ENCODE measurements at places on chromosomes 2 and 18.

GRCh38 chr2:226575928-226576327 is 223.7 kb downstream of the IRS1 start:
- DNase-seq = no peak

DNA sequence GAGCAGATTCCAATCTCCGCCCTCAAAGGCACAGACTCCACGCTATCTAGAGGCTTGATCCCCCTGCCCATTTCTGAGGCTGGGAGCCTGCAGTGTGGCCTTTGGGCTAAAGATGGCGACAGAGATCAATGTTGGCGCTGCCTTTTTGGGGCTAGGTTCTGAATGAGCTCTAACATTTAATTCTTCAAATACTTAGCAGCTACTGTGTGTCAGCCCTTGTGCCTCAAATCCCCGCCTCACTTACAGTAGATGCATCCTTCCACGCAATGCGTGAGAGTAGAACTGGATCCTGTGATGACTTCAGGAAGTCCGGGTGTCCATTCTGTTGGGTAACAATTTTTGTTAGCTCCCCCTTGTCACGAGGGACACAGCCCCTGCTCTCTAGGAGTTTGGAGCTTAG is 12.4 kb downstream of the IL1F10 start:
- peak; percentile 30 for DNase-seq

GRCh38 chr2:99031481-99031880 is 95.5 kb upstream of the CRACDL start:
- no peak for DNase-seq

DNA sequence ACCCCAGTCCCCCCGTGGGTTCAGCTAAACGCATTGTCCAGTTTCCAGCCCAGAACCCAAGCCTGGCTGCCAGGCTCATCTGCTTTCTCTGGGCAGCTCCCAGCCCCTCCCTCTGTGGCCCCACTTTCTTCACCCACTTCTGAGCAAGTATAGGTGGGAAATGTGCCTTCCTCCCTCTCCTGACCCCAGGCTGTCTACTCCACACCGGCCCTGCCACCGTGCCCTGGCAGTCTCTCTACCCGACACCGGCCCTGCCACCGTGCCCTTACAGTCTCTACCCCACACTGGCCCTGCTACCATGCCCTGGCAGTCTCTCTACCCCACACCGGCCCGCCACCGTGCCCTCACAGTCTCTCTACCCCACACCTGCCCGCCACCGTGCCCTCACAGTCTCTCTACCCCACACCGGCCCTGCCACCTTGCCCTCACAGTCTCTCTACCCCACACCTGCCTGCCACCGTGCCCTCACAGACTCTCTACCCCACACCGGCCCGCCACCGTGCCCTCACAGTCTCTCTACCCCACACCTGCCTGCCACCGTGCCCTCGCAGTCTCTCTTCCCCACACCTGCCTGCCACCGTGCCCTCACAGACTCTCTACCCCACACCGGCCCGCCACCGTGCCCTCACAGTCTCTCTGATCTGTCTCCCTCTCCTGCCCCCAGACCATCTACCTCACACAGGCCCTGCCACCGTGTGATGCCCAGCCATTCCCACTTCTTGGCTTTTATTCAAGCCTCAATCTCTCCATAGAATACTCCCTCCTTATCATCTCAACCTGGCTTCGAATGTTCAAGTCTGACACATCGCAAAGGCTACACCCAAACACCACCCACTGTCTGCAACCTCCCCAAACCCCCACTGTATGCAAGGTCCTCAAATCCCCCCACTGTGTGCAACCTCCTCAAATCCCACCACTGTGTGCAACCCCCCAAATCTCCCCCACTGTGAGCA is 108.9 kb downstream of the TPO start:
- no peak for DNase-seq

DNA sequence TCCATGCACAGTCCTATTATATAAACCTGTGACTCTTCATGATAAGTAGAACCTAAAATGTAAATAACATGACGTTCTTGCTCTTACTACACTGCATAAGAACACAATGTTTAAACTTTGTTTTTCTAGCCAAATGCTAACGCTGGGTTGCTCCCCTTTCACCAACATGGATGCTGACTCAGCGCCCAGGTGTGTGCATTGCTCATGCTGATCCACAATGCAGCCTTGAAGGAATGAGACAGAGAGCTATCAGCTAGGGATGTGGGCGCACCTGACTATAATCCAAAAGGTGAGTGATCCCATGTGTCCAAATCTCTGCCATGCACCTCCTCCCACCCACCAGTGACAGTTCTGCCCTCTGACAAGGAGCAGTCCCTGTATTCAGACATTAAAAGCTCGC is 235.0 kb downstream of the IRS1 start:
- DNase-seq = no peak

- DNase-seq = peak; percentile 15
Observed at GRCh38 chr2:236177604-236177966, 9.4 kb upstream of the GBX2 start.

- DNase-seq = no peak
Observed at GRCh38 chr2:232540441-232541041, 1.0 kb downstream of the CHRNG start.

DNA sequence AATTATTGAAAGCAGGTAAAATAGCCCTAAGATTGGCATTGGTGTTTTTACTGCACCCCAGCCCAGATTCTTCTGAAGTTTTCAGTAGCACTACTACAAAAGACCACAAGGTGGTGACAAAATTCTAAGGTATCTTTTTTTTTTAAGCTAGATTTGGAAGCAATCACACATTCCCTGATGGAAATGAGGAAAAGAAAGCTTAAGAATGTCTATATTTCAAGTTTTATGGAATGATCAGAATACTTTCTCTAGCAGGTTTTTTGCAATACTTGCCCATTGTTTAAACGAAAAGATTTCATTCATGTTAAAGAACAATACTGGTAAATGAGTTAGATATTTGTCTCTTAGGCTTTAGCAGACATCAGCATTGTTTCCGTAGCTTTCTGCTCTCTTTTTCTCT is 32.1 kb upstream of the ZNF638 start:
- no peak for DNase-seq

DNA sequence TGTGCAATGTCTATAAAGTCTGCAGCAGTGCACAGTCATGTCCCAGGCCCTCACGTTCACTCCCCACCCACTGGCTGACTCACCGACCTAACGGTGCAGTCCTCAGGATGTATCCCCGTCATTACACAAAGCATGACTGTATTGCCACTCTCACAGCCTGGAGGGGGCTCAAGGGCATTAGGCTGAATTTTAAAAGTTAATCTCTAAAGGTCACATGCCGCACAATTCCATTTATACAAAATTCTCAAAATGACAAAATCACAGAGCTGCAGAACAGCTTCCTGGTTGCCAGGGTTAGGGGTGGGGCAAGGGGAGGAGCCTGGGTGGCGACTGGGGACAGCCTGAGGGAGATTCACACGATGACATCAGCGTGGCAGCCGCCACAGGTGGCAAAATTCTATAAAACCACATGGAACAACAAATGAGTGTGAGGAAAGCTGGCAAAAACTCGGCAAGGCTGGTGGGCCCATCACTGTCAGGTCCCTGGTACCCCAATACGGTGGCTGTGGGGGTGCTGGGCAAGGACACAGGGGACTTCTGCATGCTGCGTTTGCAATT is 97.6 kb downstream of the NDUFA10 start:
- DNase-seq = peak; percentile 76

DNA sequence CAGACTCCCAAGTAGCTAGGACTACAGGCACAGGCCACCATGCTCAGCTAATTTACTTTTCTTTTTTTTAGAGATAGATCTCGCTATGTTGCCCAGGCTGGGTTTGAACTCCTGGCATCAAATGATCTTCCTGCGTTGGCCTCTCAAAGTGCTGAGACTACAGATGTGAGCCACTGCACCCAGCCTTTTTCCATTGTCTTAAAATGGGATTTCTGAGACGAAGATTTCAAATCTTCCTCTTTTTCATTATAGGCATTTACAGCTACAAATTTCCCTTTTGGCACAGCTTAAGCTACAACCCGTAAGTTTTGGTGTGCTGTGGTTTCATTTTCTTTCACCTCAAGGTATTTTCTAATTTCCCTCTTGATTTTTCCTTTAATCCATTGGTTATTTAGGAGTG is 8.6 kb downstream of the GNLY start:
- no peak for DNase-seq

DNA sequence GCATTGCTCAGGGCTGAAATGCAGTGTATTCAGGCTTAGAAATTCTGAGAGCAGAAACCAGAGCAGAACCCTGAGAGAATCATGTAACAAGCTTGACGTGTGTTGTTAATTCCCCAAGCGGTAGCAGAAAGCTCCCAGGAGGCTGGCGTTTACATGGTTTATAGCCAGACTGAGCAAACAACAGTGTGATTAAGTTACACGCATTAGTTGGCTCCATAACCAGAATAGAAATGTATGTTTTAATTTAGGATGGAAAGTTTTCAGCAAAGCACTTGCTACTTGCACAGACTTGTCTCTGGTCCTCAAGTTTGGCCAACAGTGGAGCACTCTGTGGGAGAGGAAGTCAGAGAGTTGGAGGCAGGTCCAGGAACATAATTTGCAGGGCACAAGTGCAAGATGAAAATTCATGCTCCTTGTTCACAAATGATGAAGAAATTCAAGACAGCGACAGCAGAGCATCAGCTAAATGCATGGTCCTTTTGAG is 69.3 kb downstream of the MAPK4 start:
- no peak for DNase-seq

DNA sequence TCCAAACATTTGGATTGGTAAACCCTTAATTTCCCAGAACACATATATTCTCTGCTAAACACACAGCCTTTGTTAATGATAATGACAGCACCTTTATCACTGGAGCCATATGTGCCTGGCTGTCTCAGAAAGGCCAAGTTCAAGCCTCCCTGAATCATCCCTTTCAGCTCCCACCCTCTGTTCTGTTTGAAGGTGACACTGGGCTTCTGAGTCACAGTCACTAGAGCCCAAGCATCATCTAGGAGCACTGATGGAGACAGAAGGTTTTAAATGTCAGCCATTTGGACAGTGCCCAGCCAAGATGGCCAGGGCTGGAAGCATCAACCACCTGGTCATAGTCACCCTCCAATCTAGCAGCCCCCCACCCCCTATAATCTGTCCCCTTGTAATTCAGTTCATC is 80.6 kb downstream of the NRP2 start:
- DNase-seq = no peak

GRCh38 chr2:235030126-235030525 is 78.3 kb downstream of the SH3BP4 start:
- no peak for DNase-seq

- no peak for DNase-seq
Observed at GRCh38 chr2:169768262-169768995, 30.2 kb upstream of the SSB start.

DNA sequence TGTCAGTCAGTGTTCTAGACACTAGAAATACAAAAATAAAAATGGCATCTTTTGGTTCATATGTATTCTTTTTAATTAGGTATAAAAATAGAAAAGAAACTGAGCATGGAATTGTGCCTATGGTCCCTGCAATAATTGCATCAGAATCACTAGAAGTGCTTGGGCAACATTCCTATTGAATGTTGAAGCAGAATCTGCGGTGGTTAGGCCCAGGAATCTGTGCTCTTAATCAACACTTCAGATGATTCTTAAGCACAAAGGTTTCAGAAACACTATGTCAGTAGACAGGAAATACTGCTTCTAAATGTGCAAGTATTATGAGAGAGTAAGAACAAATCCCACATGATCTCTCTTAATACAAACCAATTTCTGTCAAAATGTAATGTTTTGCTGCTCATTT is 20.3 kb upstream of the RBBP8 start:
- no peak for DNase-seq

DNA sequence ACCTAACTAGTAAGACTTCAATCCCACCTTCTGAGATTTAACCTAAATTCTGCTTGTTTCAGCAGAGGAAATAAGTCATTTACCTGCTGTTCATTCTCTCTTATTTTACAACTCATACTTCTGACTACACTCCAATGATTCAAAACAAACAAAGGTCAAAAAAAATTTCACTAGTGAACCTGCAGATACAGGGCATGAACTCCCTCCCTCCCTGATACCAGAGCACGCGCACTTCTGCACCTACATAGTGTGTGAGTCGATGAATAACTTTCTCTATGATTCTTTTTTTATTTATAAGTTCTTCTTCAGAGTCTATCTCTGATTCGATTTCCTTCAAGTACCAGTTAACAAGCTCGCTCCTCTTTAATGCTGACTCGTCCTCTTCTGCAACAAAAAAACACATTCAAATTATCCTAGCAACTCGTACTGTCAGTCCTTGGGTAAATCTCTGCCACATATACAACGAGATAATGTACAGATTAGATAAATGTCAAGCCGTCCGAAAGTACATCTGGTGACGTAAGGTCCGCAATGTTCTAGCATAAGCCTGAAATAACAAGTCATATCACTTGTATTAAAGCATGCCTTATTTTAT is 7.4 kb upstream of the LCT start:
- no peak for DNase-seq

GRCh38 chr2:237774811-237775553 is 23.6 kb upstream of the RBM44 start:
- DNase-seq = peak; percentile 30

DNA sequence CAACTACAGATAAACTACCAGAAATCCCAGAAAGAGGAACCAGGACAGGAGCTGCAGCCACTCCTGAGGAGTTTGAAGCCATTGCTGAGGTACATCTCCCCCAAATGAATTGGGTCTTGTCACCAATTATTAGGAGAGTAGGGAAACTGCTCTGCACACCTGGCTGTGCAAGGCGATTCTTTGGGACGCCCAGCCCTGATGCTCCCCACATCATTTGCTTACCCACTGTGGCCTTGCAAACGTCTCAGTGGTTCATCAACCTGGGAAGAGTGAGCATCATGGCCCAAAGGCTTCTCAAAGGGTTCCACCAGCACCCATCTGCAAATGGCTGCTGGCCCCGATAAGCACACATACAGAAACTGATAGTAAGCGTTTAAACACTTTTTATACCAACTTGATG is 21.8 kb upstream of the DCDC2C start:
- no peak for DNase-seq

- no peak for DNase-seq
Observed at GRCh38 chr2:15279201-15279876, 281.8 kb downstream of the NBAS start.

- no peak for DNase-seq
Observed at GRCh38 chr2:161839926-161840325, 215.7 kb downstream of the SLC4A10 start.

DNA sequence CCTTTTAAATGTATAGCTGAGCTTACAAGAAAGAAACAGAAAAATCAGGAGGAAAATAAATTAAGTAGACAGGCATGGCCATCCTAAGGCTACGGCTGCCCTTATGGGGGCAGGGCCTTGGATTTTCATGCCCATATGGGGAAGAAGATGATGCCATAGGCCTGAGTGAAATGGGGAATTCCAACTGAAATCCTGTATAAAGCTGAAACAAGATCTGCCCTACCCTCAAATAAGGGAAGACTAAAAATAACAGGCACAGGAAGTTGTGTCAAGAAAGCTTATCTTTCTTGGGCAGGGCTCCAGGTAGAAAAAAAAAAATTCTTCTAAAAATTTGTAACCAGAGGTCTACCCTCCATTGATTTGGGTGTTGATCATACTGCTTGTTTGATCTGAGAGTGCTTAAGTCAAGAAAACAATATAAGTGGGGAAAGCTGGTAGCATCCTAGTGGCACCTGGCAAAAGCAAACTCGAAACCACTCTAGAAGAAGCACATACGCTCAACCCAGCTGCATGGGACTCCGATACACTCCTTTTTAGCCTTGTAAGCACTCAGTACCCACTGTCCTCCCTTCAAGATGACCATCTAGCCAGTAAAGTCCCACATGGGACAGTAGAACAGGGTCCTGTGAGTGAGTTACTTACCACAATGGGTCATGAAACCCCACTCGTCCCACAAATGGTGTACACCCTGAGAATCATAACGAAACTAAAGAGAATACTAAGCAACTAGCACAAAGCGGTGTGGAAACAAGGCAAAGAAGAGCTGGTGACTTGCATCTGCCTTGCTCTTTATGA is 22.3 kb downstream of the DNAH7 start:
- DNase-seq = no peak
